Lung microvascular endothelial cell (primary cell): ENCODE measurements at places on chromosomes 3 and 15. TPM values are rescaled to one million over a fixed set of nuclear protein-coding genes. Genes with fewer than 3 reads are reported as not detected.

DNA sequence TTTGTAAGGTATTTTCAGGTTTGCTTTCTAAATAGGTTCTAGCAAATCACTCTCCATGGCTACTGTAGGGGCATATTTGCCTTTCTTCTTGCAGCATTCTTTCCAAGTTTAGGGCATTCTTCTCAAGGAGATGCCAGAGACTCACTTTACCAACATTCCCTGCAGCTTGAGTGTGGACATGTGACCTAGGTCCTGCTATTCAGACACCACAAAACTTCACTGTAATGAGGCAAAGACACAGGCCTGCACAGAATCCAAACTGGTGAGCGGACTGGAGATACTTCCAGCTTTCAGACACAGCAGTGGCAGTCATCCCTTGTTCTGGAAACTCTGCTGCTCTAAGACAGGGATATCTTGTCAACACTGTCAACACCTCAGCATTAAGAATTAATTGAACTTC, 146.4 kb upstream of the PFN2 start:
- no peak for DNase-seq

FETUB gene
- total RNA-seq = not detected in 2 replicates

HAUS2 gene
- total RNA-seq = 17.5 and 17.9 TPM in 2 replicates

- peak; percentile 26 for DNase-seq
These were observed 275.6 kb downstream of the ZNF621 start for GRCh38 chr3:40800343-40800742.

DNA sequence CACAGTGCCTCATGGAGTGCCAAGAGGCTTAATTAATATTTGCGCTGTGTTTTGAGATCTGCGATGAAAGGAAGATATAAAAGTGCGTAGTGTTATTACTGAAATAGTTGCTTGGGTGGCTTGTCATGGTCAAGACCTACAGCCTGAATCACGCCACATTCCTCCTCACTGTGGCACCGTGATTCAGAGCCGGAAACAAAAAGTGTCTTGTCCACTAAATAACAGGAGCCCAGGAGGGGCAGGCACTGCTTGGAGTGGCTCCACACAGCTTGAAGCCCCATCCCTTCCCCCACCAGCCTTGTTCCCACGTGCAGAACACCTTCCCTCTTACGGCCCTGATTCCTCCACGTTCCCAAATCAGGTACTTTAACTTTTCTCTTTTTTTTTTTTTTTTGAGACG, 1.2 kb upstream of the LRRC15 start:
- DNase-seq = no peak

DNA sequence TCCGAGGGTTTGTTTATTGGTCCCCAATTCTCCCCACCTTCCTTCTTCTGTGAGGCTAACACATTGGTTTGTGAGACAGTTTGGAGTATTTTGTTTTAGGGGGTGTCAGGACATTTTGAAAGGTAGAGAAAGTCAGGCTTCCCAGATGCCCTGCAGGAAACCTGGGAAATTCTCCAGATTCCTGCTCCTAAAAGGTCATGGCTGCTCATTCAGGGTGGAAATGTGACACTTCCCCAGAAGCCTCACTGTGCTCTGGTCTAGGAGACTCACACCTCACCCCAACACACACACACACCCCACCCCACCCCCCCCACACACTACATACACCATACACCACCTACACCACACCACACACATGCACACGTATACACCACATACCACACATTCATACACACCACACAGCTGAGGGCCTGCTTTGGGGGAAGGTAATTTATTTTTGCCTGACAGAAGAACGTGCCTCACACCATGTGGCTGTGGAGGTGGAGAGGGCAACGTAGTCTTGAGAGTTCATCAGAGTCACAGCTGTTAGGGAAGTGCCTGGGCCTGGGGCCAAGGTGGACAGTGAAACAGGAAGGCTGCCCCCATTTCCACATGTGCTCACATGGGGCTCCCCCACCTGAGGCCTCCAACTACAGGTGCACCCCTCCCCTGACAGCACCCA, 40.4 kb upstream of the LIMD1 start:
- DNase-seq = peak; percentile 66

HIGD2B gene
- under 0.01 TPM in 1 of 2 replicates, not detected in the other for total RNA-seq

ATP13A5 gene
- not detected in 2 replicates for total RNA-seq

GRCh38 chr3:45055411-45056143, 29.5 kb downstream of the CLEC3B start:
- DNase-seq = no peak

SCN5A gene
- 5.9 and 14.9 TPM in 2 replicates for total RNA-seq

POTEB2 gene
- not detected in 2 replicates for total RNA-seq

GRCh38 chr15:51044037-51044727, 50.5 kb downstream of the TNFAIP8L3 start:
- no peak for DNase-seq

GRCh38 chr3:30730967-30731366, 124.6 kb downstream of the TGFBR2 start:
- DNase-seq = no peak

DNA sequence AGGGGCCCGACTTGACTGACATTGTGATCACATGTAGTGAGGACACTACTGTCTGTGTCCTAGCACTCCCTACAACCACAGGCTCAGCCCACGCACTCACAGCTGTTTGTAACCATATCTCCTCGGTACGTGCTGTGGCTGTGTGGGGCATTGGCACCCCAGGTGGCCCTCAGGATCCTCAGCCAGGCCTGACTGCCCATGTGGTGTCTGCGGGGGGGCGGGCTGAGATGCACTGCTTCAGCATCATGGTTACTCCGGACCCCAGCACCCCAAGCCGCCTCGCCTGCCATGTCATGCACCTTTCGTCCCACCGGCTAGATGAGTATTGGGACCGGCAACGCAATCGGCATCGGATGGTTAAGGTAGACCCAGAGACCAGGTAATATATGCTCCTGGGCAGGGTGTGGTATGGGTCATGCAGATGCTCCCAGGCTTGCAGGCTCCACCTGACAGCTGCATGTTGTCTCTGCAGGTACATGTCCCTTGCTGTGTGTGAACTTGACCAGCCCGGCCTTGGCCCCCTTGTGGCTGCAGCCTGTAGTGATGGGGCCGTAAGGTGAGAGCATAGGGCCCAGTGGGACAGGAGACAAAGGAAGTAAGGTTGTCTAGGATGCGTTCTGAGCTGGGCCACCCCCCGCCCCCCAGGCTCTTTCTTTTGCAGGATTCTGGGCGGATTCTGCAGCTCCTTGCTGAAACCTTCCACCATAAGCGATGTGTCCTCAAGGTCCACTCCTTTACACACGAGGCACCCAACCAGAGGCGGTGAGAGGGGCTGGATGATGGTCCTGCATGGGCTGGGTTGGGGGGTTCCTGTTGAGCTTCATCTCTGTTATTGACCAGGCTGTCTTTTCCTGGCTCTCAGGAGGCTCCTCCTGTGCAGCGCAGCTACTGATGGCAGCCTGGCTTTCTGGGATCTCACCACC, 4.4 kb downstream of the DALRD3 start:
- peak; percentile 66 for DNase-seq

- DNase-seq = peak; percentile 21
These were observed 3.9 kb upstream of the NR2E3 start for GRCh38 chr15:71806452-71806931.

DNA sequence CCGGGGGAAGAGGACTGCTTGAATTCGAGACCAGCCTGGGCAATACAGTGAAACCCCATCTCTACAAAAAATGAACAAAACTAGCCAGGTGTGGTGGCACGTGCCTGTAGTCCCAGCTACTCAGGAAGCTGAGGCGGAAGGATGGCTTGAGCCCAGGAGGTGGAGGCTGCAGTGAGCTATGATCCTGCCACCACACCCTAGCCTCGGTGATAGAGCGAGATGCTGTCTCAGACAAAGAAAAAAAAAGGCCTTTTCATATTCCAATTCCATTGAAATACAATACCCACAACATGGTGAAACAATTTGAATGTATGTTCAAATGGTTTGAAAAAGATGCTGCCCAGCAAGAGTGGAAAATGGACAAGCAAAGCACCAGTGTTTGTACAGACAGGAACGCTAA, 61.8 kb upstream of the ZNF148 start:
- DNase-seq = no peak

- DNase-seq = no peak
These were observed 645.5 kb downstream of the RBMS3 start for GRCh38 chr3:29926378-29926777.

CLRN1 gene
- total RNA-seq = not detected in 2 replicates

GALNT15 gene
- 27.0 and 392 TPM in 2 replicates for total RNA-seq

GRCh38 chr3:181955566-181955965, 243.8 kb downstream of the SOX2 start:
- no peak for DNase-seq

DNA sequence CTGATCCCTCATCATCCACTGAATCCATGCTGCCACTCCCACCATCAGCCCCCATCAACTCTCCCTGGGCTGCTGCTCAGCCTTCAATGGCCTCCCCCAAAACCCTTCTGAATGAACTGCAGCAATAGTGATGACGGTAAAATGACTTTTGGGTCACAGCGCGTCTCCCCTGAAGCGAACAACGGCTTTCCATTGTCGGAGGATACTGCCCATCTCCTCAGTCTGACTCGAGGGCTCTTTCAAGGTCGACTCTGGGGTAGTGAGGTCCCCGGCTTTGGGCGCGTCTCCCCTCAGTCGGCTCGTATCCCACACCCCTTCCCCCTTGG, 57.2 kb upstream of the ZBTB38 start:
- DNase-seq = no peak

CDC25A gene
- 5.0 and 7.0 TPM in 2 replicates for total RNA-seq

GRCh38 chr3:11434017-11434526, 161.9 kb downstream of the ATG7 start:
- DNase-seq = peak; percentile 69

DNA sequence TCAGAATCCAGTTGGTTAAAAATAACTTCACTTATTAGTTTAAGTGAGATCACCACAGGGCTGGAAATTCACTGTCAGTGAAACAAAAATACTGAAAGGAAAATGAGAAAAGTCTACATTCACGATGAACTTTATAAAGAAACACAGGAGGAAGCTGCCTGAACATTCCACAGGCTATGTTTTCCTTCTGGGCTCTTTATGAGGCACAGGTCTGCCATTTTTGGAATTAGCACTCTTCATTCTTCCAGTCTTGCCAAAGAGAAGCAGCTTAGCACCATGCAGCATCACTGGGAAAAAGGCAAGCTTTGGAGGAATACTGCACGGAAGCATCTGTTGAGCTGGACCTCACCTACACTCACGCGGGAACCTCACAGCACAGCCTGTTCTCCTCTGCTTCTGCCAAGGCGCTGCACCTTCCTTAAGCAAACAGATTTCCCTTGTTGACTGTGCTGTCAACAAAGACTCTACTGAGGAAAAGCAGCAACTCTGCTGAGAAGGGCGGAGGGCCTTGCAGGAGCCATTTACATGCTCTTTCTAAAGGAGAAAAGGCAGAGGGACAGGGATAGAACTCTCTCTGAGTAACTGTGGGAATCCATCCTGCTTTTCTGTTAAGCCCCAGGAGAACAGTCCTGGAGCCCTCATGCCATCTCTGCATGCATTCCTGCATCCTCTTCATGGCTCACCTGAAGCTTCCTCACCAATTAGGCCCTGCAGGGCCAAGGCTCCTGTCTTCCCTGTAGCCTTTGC, 15.7 kb downstream of the SUSD5 start:
- DNase-seq = no peak

DNA sequence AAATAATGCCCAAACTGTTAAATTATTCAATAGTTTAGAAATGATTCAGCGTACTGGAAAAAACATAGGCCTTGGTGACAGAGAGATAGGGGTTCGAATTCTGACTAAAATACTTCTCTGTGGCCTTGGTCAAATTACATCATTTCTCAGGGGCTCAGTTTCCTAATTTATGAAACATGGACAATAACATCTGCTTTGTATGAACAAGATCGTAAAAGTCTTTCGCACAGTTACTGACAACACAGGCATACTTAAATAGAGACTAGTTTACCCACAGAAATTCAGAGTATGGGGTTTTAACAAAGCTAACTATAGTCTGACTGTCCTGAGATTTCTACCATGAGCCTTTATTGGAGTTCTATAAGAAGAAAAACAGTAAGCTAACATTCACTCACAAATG, 440.4 kb downstream of the FHIT start:
- no peak for DNase-seq

- DNase-seq = no peak
These were observed 908.9 kb downstream of the ROBO1 start for GRCh38 chr3:78858910-78859309.

- no peak for DNase-seq
These were observed 322.8 kb downstream of the NEK10 start for GRCh38 chr3:27046351-27046750.

DNA sequence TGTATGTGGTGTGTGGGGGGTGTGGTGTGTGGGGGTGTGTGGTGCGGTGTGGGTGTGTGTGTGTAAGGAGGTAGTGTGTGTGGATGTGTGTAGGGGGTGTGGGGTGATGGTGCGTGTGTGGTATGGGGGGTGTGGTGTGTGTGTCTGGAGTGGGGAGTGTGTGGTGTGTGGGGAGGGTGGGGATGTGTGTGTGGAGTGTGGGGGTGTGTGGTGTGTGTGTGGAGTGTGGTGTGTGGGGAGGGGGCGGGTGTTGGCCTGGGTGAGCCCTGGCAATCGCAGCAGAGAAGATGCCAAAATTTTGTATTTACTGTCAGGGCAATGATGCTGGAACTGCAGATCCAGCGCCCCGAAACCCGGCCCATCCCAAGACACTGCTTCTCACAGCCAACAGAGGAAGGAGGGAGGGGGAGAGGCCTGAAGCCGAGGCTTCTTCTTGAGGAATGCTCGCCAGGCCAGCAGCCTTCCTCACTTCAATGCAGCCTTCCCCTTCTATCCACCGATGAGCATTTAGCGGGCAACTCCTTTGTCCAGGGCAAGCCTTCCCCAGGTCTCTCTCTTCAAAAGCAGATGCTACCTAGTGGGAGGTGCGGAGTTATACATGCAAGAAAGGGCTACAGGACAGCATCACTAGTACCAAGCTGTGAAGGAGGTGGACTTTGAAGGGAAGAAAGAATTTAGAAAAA, 11.9 kb upstream of the SRP14 start:
- no peak for DNase-seq

GRCh38 chr3:178140531-178141304, 395.5 kb upstream of the KCNMB2 start:
- peak; percentile 70 for DNase-seq
